ENCODE measurements at places on chromosomes 7 and 10. TPM values are rescaled to one million over a fixed set of nuclear protein-coding genes. Genes with fewer than 3 reads are reported as not detected.

KCNIP2 gene
- 3.1 TPM for total RNA-seq

HYAL4 gene
- 0.74 TPM for total RNA-seq

DNA sequence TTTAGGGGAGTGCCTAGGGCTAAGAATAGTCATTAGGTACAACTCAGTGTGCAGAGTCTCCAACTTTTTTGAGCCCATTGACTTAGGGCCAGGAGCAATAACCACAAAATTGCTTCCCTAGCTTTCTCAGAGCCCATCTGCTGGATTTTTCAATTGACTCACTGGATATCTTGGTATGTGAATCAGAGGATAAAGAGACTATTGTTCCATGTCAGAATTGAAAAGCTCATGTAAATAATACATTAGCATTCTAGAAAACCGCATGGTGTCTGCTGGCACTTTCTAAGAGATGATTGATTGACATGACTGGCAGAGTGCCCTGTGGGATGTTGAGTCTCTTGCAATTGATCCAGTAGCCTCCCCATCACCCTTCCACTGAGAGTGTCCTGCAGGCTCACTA, 246.2 kb downstream of the CCDC7 start:
- DNase-seq = no peak
- H3K4me1 ChIP-seq = no peaks in the 10 kb centered on the region
- H3K27ac ChIP-seq = no peak overlapping the region

DNA sequence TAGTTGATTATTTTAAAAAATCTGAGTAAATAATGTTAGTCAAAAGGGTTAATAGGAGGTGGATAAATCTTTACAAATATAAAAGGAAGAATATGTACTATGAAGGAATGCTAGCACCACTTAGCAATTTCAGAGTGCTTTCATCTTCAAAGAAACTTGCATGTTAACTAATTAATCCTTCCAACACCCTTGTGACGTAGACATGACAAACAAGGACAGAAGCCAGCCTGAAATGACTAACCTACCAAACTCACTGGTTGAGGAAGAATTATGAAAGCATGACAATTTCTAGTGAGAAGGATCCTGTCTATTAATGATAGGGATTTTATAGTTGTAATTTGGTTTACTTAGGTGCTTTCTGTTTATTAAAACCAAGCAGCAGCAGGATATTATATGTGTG, 468.0 kb upstream of the FZD8 start:
- H3K4me3 ChIP-seq = no peak overlapping the region
- no peaks in the 10 kb centered on the region for H3K27me3 ChIP-seq
- DNase-seq = no peak

DNA sequence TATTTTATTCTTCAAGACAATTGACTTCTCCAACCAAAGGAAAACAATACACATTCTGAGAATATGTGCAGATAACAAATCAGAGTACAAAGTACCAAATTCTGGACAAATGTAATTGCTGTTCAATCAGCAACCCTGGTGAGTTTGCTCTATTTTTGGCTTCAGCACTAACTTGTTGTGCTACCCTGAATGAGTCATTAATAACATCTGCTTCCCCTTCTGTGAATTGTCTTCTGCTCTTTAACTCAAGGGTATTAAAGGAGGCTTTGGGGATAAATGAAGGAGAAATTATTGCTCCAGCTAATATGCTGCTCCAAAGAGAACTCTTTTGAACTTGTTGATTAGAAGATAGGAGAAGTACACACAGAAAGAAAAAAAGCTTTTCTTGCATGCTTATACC, 459.3 kb downstream of the HTR7 start:
- no peak overlapping the region for H3K4me3 ChIP-seq
- no peak overlapping the region for H3K27ac ChIP-seq
- no peaks in the 10 kb centered on the region for H3K4me1 ChIP-seq
- H3K36me3 ChIP-seq = no peaks in the 10 kb centered on the region
- no peak for DNase-seq
- H3K27me3 ChIP-seq = no peaks in the 10 kb centered on the region

GRCh38 chr7:128939075-128939860, 1.5 kb downstream of the IRF5 start:
- H3K27ac ChIP-seq = peak overlapping the region; percentile 73
- H3K4me1 ChIP-seq = no peaks in the 10 kb centered on the region
- H3K4me3 ChIP-seq = no peak overlapping the region
- H3K36me3 ChIP-seq = no peaks in the 10 kb centered on the region
- DNase-seq = no peak

- DNase-seq = no peak
- no peak overlapping the region for H3K4me3 ChIP-seq
- no peak overlapping the region for H3K27ac ChIP-seq
- peaks cover 2% of the 10 kb centered on the region for H3K4me1 ChIP-seq
- H3K27me3 ChIP-seq = no peaks in the 10 kb centered on the region
Observed at GRCh38 chr10:28612877-28613276, 64.4 kb upstream of the BAMBI start.

DNA sequence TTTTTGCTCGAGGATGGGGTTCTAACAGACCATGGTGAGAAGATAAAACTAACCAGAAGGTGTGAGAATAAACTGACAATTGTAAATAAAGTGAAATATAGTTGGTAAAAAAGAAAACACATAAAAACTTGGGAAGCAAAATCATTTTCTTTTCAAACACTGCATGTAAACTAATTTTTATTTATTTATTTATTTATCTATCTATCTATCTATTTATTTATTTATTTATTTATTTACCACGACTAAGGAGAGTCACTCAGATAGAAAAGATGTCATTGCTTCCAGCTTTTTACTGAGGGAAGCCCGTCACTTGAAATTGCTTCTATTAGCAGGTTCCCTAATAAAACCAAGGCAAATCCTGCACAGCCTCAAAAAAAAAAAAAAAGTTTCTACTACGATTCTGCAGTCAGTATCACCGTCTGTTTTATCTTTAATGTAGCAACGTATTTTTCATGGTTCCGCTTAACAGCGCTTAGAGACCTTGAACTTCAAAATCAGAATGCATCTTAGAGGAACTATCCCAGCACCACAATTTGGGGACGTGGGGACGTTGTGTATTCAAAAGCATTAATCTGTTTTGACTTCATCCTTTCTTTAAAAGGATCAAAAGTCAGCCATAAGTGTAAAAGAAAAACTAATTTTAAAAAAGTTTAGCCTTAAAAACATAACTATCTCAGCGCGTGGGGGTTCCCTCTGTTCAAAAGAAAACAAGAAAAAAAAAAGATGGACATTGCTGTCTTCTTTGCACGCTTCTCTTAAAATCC, 33.3 kb upstream of the EBLN1 start:
- no peaks in the 10 kb centered on the region for H3K36me3 ChIP-seq
- peak overlapping the region; percentile 69 for H3K4me3 ChIP-seq
- peak; percentile 77 for DNase-seq
- peaks cover 5% of the 10 kb centered on the region for H3K4me1 ChIP-seq
- peak overlapping the region; percentile 85 for H3K27ac ChIP-seq

DNA sequence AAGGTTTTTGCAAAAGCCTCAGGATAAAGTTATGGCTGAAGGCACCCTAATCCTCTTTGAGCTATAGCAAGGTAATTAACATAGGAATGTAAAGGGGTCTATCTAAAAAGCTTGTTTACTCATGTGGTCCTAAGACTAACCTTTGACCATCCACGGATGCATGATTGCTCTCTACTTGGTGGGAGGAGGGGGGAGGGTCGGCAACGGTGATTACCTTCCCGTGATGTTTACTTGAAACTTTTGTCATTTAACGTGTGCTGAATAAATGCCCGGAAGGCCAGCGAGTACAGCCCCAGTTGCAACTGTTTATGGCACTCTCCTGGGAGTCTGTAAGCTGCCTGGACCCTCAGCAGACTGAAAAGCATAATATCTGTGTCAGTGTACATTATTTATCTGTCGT, 78.9 kb upstream of the GPR22 start:
- H3K4me3 ChIP-seq = no peak overlapping the region
- H3K27ac ChIP-seq = no peak overlapping the region
- no peaks in the 10 kb centered on the region for H3K36me3 ChIP-seq
- no peaks in the 10 kb centered on the region for H3K4me1 ChIP-seq

DNA sequence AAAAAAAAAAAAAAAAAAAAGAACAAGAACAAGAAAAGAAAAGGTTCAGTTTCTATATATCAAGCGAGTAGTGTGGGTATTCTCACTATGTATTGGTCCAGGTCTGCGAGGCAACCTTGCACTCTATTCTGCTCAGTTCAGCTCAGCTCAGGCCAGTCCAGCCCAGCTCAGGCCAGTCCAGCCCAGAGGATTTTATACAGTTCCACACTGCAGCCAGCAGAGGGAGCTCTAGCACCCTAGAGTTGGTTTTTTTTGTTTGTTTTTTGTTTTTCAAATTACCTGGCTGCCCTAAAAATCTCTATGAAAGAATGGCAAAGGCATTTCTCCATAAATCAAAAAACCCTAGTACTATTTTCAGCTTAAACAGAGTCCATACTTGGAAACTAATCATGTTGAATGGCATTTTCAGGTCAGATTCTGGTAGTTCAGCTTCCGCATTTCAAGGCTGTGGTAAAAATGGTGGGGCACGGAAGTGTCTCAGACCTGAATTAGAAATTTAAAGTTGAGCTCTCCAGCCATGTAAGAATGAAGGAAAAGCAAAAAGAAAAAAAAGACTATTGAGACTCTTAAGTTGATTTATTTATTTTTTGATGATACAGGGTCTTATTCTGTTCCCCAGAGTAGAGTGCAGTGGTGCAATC, 55.2 kb upstream of the GSDME start:
- peak; percentile 72 for DNase-seq
- peaks cover 4% of the 10 kb centered on the region for H3K4me1 ChIP-seq
- H3K27me3 ChIP-seq = no peaks in the 10 kb centered on the region
- no peak overlapping the region for H3K27ac ChIP-seq
- no peaks in the 10 kb centered on the region for H3K36me3 ChIP-seq

DNA sequence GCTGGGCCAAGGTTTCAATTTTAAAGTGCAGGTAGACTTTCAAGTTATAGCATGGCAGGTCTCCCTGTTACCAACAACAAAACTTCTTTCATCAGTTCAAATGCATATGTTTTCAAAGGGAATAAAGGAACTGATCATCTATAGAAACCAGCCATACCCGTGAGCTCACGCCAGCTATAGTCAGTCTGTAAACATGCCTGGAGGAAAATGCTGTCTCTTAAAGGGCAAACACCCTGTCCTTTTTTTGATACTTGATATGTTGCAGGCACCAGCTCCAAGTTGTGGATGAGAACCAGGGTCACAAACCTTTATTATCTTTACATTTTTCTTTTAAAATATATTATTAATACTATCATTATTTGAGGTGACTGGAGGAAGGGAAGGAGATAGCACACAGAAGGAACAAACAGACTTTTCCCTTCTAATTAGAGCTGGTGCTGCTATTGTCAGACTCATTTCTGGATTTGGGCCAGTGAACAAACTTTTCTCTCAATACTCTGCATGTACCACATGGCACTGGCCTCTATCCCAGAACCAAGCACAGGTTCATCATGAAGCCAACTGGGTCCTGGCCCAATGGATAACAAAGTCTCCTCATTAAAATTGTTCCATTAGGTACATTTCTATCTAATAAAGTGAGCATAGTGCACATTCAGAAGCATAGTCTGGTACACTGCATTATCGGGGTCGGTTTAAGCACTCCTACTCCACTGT, 1102.4 kb downstream of the SORCS3 start:
- H3K36me3 ChIP-seq = no peaks in the 10 kb centered on the region
- peak overlapping the region; percentile 54 for H3K27ac ChIP-seq
- H3K4me1 ChIP-seq = no peaks in the 10 kb centered on the region
- H3K4me3 ChIP-seq = no peak overlapping the region
- no peak for DNase-seq
- no peaks in the 10 kb centered on the region for H3K27me3 ChIP-seq

DNA sequence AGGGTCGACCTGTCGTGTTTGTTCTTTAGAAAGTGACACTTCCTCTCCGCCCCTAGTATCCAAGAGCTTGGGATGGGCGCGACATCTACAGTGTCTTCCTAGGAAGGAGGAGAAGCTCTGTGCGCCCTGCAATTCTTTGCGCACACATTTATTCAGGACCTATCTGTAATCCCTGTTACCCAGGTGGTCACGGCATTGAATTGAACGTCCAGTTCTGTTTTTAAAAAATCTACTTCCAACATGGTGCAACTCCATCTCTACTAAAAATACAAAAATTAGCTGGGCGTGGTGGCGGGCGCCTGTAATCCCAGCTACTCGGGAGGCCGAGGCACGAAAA, 606 bp upstream of the LAMB1 start:
- no peaks in the 10 kb centered on the region for H3K27me3 ChIP-seq
- peak overlapping the region; percentile 54 for H3K4me3 ChIP-seq
- H3K4me1 ChIP-seq = peaks cover 7% of the 10 kb centered on the region

DNA sequence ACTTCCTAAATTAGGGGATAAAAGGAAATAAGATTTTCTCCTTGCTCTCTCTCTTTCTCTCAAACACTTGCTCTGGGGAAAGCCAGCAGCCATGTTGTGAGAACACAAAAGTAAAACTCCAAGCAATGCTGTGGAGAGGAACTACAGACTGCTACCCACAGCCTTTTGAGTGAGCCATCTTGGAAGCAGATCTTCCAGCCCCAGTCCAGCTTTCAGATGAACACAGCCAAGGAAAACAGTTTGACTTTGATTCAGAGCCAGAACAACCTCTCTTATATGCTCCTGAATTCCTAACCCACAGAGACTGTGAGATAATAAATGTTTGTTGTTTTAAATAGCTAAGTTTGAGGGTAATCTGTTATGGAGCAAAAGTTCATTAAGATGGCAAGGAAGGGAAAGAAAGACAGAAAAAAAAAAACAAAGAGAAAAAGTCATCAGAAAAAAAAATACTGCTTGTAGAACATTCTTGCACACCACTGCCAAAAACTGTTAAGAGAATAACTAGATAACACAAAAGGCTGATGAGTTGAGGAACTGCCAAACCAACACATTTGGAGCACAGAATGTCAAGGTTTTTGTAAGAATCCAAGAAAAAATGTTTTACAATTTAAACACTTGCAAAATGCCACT, 20.9 kb upstream of the PRKAR2B start:
- no peak for DNase-seq
- H3K4me3 ChIP-seq = no peak overlapping the region
- H3K36me3 ChIP-seq = no peaks in the 10 kb centered on the region
- no peaks in the 10 kb centered on the region for H3K4me1 ChIP-seq
- H3K27ac ChIP-seq = no peak overlapping the region

LIPK gene
- total RNA-seq = not detected

INHBA gene
- 2.8 TPM for total RNA-seq

DNA sequence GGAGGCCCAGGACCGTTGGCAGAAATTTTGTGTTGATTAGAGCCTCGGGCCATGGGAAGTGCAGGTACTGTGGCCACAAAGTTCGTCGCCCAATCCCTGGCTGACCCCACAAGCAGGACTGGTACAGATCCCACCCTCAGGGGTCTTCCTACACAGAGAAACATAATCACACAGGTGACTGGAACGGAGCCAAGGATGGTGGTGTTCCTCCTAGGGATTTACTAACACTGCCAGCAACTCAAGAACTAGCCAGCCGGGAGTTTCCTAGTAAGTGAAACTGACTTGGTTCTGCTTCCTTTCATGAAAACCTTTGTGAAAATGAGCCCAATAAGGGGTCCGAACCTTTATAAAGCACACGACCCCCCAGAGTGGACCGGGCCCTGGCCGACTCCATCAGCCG, 5.7 kb downstream of the CUX1 start:
- no peaks in the 10 kb centered on the region for H3K36me3 ChIP-seq
- peaks cover 16% of the 10 kb centered on the region for H3K4me1 ChIP-seq
- no peak overlapping the region for H3K27ac ChIP-seq
- no peak for DNase-seq
- H3K27me3 ChIP-seq = no peaks in the 10 kb centered on the region

All from lung (tissue), 17 donors.